Stimulated activated effector memory CD8-positive, alpha-beta T cell treated with anti-CD3 and anti-CD28 coated beads, Interleukin-12 subunit alpha, Interleukin-12 subunit beta, amount 100 ng/mL, for 72 hours (primary cell): ENCODE measurements at places on chromosomes 1 and 21.

GRCh38 chr1:54498383-54499096, 49.5 kb upstream of the ACOT11 start:
- no peak for DNase-seq

GRCh38 chr1:62395291-62395690, 41.6 kb upstream of the USP1 start:
- no peak for DNase-seq

DNA sequence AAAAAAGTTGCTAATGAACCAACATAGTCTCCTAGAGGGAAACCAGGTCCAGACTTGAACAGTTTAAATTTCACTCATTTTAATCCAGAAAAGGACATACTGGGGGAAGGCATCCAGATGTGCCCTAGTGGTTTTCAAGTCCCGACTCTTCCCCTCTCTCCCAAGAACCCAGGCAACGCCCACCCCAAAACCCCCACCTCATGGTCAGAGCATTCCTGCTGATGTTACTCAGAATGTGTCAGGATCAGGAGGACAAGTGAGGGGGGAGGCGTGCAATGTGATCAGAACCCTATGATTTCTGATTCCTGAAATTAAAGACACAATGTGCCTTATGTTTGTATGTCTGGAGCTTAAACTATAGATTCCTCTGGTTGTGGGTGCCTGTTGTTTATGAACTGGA, 1.6 kb upstream of the CTSK start:
- no peak for DNase-seq

DNA sequence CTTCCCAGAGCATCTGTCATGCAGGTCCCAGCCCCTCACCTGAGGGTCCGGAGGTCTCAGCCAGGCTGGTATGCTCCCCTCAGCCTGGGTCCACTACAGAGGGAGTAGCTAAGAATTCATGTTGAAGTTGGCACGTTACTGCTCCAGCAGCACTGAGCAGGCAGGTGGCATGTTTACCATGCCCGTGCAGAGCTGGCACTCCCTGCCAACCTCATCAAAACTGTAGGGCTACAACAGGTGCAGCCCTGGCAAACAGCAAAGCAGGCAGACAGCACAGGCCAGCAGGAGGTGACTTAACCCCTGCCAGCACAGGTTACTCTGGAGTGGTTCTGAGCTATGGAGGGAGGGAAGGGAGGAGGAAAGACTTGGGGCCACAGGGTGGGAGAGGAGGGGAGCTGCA, 46.4 kb downstream of the NUAK2 start:
- no peak for DNase-seq

DNA sequence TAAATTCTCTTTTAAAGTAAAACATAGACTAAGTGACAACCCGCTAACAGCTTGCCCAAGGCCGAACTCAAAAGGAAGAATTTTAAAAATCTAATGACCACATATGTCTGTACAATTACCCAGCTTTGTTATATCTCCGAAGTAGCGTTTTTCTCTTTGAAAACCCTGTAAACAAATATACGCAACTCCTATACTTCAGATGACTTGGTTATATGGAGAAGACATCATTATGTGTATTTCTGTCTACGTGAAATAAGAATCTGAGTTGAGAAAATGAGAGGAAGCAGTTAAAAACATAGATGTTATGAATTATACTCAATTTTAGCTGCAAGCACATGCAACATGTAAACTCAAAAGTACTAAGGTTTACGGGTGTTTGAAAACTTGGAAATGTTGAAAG, 2.0 kb downstream of the PBX1 start:
- DNase-seq, result no peak

DNA sequence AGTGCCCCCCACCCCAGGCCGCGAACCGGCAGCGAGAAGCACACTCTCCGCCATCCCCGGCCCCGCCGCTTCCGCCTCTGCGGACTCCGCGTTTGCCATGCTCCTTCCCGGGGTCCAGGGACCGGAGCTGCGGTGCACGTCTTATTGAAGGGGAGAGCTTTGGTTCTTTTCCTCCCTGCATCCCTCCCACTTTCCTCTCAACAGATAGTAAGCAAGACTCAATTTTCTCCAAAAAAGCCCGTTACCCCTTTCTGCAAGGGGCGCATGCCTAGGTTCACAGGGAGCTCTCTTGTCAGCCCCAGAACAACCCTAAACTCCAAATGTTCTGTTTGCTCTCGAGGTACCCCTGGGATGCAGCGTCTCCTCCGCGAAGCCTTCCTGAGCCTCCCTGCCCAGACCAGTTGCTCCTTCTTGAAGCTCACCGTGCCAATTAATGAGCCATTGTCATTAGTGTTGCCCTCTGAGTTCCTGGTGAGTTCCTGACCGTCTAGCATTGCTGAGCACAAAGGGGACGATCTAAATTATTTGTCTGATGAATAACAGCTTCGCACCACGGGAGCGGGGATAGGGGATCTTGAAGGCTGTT, 8.1 kb downstream of the FOXD3 start:
- no peak for DNase-seq

DNA sequence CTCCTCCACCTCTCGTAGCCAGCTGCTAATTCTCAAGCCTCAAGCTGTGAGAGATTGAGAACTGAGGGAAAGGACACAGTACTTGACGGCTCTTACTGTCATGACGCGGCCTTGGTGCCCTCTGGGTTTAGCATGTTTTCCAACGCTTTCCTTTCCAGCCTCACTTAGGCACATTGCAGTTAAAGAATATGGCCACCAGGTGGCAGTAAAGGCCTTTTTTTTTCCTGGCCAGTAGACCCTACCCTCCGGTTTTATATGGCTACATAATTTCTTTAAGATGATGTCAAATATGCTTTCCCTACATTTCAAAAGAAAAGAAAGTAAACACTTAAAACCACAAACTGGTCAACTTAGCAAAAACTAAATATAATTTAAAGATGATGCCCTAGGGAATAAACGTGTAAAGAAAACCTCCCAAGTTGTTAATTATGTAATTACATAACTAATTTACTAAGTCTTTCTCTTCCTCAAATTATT, 56.8 kb upstream of the PRDX6 start:
- peak; percentile 78 for DNase-seq

DNA sequence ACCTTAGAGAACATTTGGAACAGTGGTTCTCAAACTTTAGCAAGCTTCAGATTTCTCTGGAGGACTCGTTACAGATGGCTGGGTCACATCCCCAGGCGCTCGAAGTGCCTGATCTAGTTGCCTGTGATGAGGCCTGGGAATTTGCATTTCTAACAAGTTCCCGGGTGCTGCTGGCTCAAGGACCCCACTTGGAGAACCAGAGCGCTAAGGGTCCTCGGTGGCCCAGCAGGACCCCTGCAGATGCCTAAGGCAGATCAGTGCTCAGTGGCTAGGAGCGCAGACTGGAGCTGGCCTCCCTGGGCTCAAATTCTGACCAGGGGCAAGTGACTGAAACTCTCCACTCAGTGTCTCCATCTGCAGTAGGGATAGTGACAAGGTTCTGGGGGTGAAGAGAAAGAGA, 208.2 kb downstream of the DYRK1A start:
- DNase-seq, result no peak
